ENCODE measurements at places on chromosomes 12 and 14.

GRCh38 chr12:22598141-22598762 lies 26.7 kb upstream of the ETNK1 start:
- no peaks in the 10 kb centered on the region for H3K36me3 ChIP-seq
- no peak for DNase-seq
- no peaks in the 10 kb centered on the region for H3K4me1 ChIP-seq

- peaks cover 5% of the 10 kb centered on the region for H3K27me3 ChIP-seq
- no peak for DNase-seq
- no peak overlapping the region for H3K27ac ChIP-seq
- H3K4me3 ChIP-seq, result no peak overlapping the region
Measured at GRCh38 chr14:69044965-69045555, 66.0 kb upstream of the ACTN1 start.

DNA sequence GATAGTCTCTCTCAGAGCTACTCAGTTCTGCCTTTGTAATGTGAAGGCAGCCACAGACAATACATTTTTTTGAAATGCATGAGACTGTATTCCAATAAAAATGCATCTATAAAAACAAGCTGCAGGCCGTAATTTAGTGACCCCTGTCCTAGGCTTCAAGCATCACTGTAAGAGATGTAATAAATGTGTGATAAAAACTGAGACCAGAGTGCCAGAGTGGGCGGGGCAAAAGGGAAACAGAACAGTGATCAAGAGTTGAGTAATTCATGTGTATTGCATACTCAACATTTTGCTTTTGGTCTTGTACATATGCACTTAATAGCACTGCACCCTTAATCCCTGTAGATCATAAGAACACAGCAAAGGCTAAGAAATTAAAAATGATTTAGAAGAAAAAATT lies 743.5 kb downstream of the DIO2 start:
- H3K4me3 ChIP-seq, result no peak overlapping the region
- H3K36me3 ChIP-seq, result no peaks in the 10 kb centered on the region
- no peak overlapping the region for H3K27ac ChIP-seq
- no peak for DNase-seq
- H3K4me1 ChIP-seq, result no peaks in the 10 kb centered on the region

DNA sequence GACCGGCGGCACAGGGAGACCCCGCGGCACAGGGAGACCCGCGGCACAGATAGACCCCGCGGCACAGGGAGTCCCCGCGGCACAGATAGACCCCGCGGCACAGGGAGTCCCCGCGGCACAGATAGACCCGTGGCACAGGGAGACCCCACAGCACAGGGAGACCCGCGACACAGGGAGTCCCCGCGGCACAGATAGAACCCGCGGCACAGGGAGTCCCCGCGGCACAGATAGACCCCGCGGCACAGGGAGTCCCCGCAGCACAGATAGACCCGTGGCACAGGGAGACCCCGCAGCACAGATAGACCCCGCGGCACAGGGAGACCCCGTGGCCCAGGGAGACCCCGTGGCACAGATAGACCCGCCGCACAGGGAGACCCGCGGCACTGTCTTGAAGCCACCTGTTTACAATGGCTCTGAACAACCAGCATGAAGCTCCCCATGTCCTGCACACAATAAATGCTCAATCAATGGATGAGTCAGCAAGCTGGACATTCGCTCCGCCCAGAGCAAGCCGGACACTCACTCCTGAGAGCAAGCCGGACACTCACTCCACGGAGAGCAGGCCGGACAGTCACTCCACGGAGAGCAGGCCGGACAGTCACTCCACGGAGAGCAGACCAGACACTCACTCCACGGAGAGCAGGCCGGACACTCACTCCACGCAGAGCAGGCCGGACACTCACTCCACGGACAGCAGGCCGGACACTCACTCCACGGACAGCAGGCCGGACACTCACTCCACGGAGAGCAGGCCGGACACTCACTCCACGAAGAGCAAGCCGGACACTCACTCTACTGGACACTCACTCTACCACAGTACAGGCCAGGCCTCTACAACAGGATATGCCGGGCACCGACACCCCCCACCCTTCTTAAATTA lies 121.9 kb downstream of the RFLNA start:
- peaks cover 5% of the 10 kb centered on the region for H3K27me3 ChIP-seq
- no peak overlapping the region for H3K27ac ChIP-seq
- H3K4me3 ChIP-seq, result no peak overlapping the region
- DNase-seq, result no peak
- peaks cover 21% of the 10 kb centered on the region for H3K4me1 ChIP-seq
- peaks cover 35% of the 10 kb centered on the region for H3K36me3 ChIP-seq

DNA sequence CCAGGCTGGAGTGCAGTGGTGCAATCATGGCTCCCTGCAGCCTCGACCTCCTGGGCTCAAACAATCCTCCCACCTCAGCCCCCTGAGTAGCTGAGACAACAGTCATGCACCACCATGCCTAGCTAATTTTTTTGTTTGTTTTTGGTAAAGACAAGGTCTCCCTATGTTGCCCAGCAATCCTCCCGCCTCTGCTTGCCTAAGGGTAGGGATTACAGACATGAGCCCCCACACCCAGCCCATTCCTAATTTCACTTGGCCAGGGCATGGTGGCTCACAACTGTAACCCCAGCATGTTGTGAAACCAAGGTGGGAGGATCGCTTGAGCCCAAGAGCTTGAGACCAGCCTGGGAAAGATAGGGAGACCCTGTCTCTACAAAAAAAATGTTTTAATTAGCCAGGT lies 9.1 kb downstream of the DAD1 start:
- H3K4me3 ChIP-seq, result no peak overlapping the region
- H3K27me3 ChIP-seq, result no peaks in the 10 kb centered on the region
- no peak for DNase-seq
- peak overlapping the region; percentile 64 for H3K27ac ChIP-seq
- H3K4me1 ChIP-seq, result peaks cover 39% of the 10 kb centered on the region

DNA sequence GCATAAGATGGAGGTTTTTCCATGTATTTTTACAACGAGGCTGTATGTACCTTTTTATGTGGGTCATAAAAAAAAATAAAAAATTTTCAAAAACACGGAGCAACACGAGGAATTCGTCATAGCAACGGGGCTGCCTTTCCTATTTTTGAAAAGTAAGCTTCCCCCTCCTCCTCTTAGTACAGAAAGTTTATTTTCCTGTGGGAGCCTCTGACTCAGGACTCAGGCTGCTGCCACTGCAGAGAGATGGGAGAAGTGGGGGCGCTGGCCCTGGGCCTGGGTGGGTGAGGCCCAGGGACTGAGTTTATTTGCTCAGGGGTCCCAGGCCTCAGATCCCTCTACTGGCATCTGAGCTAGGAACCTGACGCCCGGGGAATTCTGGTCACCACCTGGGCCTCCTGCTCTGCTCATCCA lies 10.2 kb upstream of the CMKLR1 start:
- no peak for DNase-seq
- no peaks in the 10 kb centered on the region for H3K4me1 ChIP-seq
- H3K27me3 ChIP-seq, result no peaks in the 10 kb centered on the region
- H3K4me3 ChIP-seq, result no peak overlapping the region

GRCh38 chr12:10395390-10395998 lies 5.7 kb upstream of the KLRK1 start:
- H3K27ac ChIP-seq, result peak overlapping the region; percentile 95
- H3K4me3 ChIP-seq, result peak overlapping the region; percentile 73
- DNase-seq, result peak; percentile 94
- no peaks in the 10 kb centered on the region for H3K36me3 ChIP-seq
- peaks cover 26% of the 10 kb centered on the region for H3K4me1 ChIP-seq

- H3K27ac ChIP-seq, result no peak overlapping the region
- peaks cover 34% of the 10 kb centered on the region for H3K27me3 ChIP-seq
- H3K4me1 ChIP-seq, result no peaks in the 10 kb centered on the region
- no peak overlapping the region for H3K4me3 ChIP-seq
Measured at GRCh38 chr12:4045786-4046494, 172.7 kb upstream of the PARP11 start.

DNA sequence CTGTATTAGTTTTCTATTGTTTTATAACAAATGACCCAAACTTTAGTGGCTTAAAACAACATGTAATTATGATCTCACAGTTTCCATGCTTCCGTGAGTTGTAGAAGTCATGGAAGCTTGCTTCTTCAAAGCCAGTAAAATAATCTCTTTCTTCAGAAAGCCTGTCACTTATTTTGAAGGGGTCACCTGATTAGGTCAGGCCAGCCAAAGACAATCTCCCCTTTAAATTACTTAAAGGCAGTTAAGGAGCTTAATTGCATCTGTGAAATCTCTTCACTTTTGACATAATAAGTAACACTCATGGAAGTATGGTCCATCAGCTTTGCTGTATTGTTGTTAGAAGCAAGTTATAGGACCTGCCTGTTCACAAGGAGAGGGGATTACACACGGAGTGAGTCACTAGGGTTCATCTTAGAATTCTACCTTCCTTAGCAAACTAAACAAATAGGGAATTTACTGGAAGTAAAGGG lies 89.8 kb downstream of the FAR2 start:
- H3K4me1 ChIP-seq, result peaks cover 15% of the 10 kb centered on the region
- no peaks in the 10 kb centered on the region for H3K27me3 ChIP-seq
- H3K27ac ChIP-seq, result no peak overlapping the region
- no peaks in the 10 kb centered on the region for H3K36me3 ChIP-seq

DNA sequence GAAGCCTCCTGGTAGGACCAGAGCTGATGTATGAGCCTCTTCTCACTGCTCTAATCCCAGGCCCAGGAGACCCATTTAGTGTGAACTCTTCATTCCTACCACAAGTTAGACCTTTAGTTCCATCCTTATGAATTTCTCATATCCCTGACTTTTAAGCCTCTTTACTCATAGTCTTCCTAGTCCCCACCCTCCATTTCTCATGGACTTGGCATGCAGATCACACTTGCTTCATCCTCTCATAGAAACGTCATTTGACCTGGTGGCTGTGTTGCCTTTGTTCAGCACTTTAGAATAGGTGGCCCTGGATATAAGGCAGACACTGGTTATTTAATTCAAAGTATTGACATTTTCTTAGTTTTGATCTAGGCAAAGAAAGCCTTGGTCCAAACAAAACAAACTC lies 99.5 kb downstream of the SLC16A7 start:
- H3K4me3 ChIP-seq, result no peak overlapping the region
- peaks cover 14% of the 10 kb centered on the region for H3K36me3 ChIP-seq
- peaks cover 49% of the 10 kb centered on the region for H3K4me1 ChIP-seq
- H3K27me3 ChIP-seq, result no peaks in the 10 kb centered on the region
- H3K27ac ChIP-seq, result peak overlapping the region; percentile 80

GRCh38 chr12:131057211-131057721 lies 103.6 kb downstream of the ADGRD1 start:
- no peak overlapping the region for H3K27ac ChIP-seq
- H3K4me3 ChIP-seq, result no peak overlapping the region
- no peaks in the 10 kb centered on the region for H3K4me1 ChIP-seq
- peaks cover 12% of the 10 kb centered on the region for H3K36me3 ChIP-seq

DNA sequence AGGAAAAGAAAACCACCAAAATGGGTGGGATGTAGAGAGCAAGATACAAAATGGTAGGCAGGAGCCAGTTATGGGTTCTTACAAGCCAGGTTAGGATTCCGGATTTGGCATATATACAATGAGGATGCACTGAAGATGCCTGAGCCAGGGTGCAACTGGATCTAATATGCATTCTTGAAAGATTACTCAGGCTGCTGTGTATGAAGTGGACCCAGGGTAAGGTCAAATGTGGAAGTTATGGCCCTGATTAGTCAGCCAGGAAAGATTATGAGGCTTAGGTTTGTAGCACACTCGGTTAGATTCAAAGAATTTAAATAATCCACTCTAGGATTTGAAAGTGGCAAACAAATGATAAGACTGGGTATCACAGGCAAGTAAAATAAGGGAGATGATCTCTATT lies 1750.7 kb upstream of the FLRT2 start:
- H3K36me3 ChIP-seq, result no peaks in the 10 kb centered on the region
- H3K27me3 ChIP-seq, result no peaks in the 10 kb centered on the region
- H3K4me1 ChIP-seq, result peaks cover 25% of the 10 kb centered on the region
- H3K27ac ChIP-seq, result peak overlapping the region; percentile 3
- H3K4me3 ChIP-seq, result no peak overlapping the region
- DNase-seq, result peak; percentile 45

DNA sequence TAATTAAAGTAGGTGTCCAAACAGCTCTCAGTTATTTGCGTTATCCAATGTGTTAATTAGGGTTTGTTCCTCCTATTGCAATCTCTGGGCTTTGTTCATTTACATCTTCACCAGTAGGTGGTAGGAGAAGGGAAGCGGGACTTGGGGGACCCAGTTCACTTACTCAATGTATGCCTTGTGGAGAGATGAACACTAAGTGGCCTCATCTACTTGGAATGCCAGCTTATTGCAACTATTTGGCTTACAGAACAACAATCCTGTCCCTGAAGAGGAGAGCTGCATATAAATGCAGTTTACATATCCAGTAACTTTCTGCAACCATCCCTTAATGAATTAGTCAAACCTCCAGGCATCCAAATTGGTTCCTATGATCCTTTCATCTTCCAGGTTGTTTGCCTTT lies 417.1 kb upstream of the CCDC196 start:
- H3K27me3 ChIP-seq, result peaks cover 5% of the 10 kb centered on the region
- no peak overlapping the region for H3K27ac ChIP-seq

DNA sequence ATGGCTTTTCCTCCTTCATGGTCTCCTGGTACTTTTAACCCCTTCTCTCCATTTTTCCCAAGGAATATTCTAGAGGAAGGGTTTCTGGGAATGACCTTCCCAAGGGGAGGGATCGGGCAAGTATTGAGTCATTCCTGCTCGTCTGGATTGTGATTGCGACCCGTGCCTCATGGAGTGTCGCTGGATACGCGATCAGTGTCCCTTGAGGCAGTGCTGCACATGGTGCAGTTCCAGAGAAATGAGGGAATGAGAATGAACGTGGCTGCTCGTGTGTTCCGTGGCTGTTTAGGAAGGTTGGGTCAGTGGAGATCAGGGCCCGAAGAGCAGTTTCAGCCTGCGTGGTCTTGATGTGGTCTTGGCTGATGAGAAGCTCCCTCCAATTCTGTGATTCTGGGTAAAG lies 234.4 kb downstream of the CACNA1C start:
- H3K4me3 ChIP-seq, result peak overlapping the region; percentile 70
- peaks cover 3% of the 10 kb centered on the region for H3K27me3 ChIP-seq
- no peaks in the 10 kb centered on the region for H3K36me3 ChIP-seq

DNA sequence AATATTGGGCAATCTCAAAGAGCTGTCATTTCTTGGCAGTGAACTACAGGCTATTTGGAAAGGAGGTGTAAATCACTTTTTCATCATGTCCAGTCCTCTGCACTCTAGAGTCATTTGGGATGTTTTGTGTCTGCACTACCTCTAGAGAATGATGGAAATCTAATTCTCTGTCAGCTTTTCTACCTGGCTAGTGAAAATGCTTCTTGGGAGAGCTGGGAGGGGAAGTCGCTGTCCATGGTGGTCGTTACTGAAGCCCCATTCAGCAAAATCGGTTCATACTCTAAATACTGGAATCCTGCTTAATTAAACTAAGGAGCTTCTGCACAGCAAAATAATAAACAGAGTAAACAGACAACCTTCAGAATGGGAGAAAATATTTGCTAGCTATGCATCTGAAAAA lies 251.8 kb downstream of the APAF1 start:
- no peaks in the 10 kb centered on the region for H3K4me1 ChIP-seq
- H3K4me3 ChIP-seq, result no peak overlapping the region
- peaks cover 17% of the 10 kb centered on the region for H3K27me3 ChIP-seq
- H3K27ac ChIP-seq, result no peak overlapping the region

Measured in HFFc6 (cell line).